ENCODE measurements at places on chromosomes 2 and 18.

- no peak for DNase-seq
Observed at GRCh38 chr2:60520151-60520876, 33.1 kb downstream of the BCL11A start.

DNA sequence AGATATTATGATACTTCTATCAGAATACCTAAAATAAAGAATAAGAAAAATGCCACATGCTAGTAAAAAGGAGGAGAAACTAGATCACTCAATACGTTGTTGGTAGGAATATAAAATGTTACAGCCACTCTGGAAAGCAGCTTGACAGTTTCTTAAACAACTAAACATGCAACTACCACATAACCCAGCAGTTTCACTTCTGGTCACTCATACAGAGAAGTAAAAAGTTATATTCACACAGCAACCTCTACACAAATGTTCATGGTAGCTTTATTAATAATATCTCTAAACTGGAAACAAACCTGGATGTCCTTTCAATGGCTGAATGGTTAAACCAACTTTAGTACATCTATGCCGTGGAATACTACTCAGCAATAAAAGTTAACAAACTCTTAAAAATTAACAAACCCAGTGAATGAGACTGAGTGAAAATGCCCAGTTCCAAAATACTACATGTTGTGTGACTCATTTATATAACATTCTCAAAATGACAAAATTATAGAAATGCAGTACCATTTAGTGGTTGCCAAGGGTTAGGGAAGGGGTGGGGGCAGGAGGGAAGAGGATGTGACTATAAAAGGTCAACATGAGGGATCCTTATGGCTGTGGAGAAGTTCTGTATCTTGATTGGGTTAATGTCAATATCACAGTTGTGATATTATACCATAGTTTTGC is 124.1 kb downstream of the MMADHC start:
- no peak for DNase-seq

DNA sequence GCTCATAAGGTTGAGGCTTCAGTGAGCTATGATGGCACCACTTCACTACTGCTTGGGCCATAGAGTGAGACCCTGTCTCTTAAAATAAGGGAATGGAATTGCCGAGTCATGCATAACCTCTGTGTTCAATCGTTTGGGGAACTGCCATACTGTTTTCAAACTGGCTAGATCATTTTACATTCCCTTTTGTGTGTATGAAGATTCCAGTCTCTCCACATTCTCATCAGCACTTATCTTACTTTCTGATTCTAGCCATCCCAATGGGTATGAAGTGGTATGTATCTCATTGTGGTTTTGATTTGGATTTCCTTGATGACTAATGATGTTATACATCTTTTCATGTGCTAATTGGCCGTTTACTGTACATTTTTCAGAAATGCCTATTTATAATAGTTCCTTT is 23.7 kb downstream of the MARCHF7 start:
- DNase-seq: no peak

DNA sequence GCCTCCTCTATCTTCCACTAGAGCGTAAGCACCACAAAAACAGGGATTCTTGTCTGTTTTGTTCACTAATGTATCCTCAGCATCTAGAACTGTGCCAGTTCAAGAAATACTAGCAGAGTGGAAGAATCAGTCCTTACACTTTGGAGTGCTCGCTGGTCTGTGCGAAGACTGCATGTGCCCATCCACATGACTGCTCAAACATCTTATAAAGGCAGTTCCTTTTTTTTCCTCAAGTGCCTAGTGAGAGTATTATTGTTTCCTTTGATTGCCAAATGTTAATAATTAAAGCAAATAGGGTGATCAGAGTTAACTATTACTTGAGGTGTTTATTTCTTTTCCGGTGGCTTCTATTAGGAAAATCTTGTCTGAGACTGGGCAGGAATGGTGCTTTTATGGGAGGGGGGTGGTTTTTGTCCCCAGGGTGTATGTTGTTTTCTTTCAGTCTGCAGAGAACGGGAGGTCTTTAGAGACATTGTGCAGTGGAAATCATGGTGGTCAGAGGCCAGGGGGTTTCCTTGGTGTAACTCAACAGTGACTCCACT is 45.6 kb upstream of the ITGB6 start:
- no peak for DNase-seq

DNA sequence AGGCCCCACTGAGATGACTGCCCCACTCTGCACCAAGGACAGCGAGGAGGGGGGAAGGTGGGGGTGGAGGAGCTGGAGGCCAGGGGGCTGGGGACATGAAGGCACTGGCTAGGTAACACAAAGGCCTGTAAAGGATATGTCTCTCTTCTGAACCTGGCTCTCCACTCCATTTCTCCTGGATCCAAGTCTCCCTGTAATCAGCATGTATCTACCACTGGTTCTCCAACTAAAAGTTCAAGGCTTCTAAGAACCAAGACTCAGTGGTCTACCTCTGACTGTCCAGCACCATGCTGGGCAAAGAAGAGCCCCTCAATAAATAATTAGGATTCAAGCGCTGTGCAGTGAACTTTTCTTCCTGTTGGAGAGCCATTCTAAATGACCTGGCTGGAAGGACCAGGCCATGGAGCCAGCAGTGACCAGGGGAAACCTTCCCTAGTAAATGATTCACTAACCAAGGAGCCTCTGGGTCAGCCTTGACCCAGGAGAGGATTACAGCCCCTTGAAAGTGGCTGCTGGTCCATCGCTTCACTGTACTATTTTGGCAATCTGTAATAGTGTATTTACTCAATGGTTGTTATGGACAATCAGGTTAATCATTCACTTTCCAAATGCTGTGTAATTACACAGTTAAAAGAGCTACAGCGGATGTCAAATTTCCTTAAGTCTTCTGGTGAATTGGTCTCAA is 73.2 kb downstream of the BCL11A start:
- DNase-seq: no peak
